Bronchial epithelial cell (primary cell): ENCODE measurements at places on chromosomes 3 and 15.
A peak's percentile ranks its signal among the peaks of the same experiment; 100 is the strongest.

DNA sequence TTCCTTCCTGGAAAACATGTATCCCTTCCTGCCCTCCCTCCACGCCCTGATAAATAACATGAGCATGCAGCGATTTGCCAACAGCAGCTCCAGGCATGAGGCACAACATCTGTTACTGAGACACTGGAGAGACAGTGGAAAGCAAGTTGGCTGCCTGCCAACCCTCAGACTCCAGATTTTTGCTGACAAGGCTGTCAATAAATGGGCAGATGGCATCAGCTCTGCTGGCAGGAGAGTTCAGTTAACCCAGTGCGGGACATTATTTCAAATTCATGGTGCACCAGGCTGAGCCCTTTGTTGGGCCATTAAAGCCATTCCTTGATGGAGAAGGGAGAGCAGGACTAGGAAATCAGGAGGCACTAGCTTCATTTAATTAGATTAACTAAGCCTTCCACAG lies 293.3 kb downstream of the MEX3B start:
- peak; percentile 51 for DNase-seq

- peak; percentile 88 for DNase-seq
These were observed 147.3 kb upstream of the UBE2E2 start for GRCh38 chr3:23055733-23056376.

DNA sequence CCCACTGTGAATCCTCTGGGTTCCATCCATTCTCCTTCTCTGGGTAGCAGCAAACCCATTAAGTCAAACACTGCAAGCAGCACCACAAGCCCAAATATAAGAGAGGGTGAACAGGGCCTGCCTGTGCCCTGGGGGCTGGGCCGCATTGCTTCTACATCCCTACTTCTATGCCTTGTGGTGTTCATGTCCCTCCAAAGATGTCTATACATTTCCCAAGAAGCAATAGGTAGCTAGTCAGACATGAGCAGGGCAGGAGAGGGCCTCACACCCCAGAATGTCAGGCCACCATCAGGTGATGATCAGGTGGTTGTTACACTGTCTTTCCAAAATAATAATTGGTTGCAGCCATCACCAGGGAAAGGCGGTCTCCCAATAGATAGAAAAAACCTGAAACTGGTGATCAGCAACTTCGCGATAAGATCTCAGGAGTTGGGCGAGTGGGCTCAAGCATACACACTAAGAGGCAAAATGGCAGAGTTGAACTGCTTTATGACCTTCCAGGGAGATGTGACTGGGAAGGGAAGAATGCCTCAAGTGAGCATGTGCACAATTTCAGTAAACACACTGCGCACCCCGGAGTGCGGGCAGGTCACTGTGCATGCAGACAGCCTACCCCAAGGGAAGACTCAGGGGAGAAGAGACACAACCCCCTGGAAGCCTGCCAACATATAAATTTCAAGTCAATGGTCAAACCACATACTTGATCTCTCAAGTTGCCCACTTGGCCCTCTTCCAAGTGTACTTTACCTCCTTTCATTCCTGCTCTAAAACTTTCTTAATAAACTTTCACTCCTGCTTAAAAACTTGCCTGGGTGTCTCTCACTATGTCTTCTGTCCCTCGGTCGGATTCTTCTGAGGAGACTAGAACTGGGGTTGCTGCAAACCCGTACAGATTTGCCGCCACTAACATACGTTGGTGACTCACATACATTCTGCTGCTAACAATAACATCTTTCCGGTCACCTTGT lies 39.9 kb downstream of the KLF15 start:
- DNase-seq = no peak

- no peak for DNase-seq
These were observed 8.0 kb downstream of the BCL2L10 start for GRCh38 chr15:52104532-52105004.

- no peak for DNase-seq
These were observed 749.3 kb upstream of the CADM2 start for GRCh38 chr3:84209474-84209873.

- DNase-seq = no peak
These were observed 25.3 kb upstream of the C15orf61 start for GRCh38 chr15:67495585-67495984.
